Endothelial cell (in vitro differentiated cells): ENCODE measurements at places on chromosomes 16 and 17.
A peak's percentile ranks its signal among the peaks of the same experiment; 100 is the strongest.

DNA sequence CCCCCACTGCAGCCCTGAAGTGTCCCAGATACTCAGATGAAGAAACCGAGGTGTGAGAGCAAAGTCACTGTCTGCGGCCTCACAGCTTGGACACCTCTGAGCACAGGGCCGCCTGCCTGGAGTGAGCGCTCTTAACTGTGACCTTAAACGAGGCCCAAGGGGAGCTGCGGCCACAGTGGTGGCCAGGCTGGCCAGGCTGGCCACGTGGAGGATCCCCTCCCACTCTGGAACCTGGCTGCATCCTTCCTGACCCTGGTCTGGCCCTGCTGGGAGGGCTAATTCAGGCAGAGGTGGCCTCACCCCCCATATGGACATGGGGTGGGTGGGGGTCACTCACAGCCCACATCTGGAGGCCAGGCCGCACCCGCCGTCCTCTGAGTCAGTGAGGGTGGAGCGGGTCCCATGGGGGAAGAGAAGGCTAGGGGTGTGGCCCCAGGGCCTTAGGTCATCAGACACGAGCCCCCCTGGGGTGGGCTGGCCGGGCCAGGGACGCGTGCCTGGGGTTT, 6.6 kb downstream of the VASN start:
- no peak for DNase-seq

DNA sequence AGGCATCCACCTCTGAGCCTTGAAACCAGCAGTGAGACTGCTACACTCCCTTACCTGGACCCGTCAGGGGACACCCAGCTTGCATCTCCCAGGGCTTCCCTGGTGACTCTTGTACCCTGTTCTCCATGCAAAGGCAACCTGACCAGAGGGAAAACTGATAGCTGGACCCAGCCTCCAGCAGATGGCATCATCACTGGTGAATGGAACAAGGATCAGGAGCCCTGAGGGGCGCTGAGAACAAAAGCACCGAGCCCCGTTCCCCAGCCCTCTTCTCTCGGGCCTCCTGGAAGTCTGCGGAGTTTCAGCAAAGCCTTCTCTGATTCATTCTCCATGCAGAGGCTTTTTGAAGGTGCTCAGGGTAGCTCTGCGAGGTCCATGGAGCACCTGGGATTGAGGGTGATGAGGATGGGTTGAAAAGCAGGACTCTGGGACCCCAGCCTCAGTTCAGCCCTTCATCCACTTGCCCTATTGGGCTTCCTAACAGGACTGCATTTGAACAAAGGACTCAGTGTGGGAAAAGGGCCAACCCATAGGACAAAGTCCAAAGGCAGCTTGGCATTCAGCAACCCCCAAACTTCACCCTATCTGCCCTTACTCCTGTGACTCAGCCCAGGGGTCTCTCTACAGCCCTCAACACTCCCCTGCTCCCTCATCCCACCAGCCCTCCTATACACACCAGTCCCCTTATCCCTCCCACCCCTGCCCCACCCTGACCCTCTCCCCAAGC, 45.0 kb upstream of the LHX1 start:
- DNase-seq, result no peak

GRCh38 chr16:29898135-29898803, 1.1 kb downstream of the SEZ6L2 start:
- no peak for DNase-seq

GRCh38 chr16:29835926-29836325, 15.7 kb downstream of the MVP start:
- no peak for DNase-seq

DNA sequence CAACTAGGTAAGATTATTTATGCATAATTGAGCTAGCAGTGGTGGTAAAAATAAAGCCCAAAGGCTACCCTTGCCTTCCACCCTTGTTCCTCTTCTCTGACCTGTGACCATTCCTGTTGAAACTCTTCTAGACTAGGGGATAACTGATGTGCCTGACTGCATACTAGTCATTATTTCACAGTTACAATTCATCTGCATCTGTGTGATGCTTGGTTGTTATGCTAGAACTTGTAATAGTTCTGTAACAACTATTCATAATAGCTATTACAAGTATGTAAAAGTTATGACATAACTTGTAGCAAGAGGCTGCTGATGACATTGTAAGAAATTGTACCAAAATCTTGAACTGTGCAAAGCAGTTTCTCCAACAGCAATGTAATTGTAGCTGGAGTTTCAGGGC, 2.4 kb upstream of the VAC14 start:
- no peak for DNase-seq

- DNase-seq, result peak; percentile 55
Observed at GRCh38 chr17:38747463-38748148, 530 bp downstream of the PCGF2 start.

- DNase-seq, result no peak
Observed at GRCh38 chr16:69093974-69094373, 11.5 kb upstream of the HAS3 start.

DNA sequence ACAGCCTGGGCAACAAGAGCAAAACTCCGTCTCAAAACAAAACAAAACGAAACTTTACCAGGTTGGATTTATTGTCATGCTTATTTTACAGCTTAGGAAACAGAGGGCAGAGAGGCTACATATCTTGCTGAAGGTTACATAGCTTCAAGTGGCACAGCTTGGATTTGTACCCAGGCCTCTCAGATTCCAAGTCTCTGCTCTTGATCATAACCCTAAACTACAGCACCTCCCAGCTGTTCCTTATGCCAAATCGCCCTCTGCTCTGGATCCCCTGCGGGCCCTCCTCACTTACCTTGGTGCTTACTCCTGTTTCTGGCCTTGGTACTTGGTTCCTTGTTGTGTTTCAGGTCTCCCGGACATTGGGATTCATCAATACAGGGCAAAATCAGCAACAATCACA, 11.7 kb upstream of the CUEDC1 start:
- no peak for DNase-seq

GRCh38 chr17:10266296-10266876, 68.0 kb upstream of the GAS7 start:
- DNase-seq, result no peak

GRCh38 chr17:82120148-82120547, 22.1 kb upstream of the FASN start:
- DNase-seq, result no peak

DNA sequence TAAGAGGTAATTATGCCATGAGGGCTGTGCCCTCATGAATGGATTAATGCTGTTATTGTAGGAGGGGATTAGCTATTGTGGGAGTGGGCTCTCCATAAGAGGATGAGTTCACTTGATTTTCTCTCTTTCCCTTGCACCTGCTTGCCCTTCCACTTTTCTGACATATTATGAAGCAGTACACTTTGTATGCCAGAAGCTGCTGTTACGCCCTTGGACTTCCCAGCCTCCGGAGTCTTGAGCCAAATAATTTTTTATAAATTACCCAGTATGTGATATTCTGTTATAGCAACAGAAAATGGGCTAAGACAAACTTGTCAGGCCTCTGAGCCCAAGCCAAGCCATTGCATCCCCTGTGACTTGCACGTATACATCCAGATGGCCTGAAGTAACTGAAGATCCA, 38.4 kb downstream of the PSMD12 start:
- DNase-seq, result no peak

DNA sequence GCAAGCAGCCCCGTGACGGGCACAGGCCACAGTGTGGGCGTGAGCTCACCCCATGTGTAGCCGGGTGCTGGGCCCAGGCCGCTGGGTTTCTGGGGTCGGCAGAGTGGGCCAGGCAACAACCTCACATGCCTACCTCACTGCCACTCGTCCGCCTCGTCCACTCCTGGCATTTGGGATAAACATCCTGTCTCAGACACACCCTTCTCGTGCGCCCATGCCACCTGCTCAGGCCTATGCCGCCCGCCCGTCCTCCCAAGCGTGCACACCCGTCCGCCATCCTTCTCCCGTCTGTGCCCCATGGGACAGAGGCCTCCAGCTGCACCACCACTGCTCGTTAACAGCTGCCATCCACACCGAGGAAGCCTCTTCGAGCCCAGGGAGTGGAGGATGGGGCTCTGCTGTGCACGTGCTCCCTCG, 64.3 kb downstream of the KLHDC4 start:
- DNase-seq, result no peak
